ENCODE measurements at places on chromosomes 11 and 22.

GRCh38 chr22:38733329-38733723 lies 22.5 kb downstream of the SUN2 start:
- DNase-seq = no peak

DNA sequence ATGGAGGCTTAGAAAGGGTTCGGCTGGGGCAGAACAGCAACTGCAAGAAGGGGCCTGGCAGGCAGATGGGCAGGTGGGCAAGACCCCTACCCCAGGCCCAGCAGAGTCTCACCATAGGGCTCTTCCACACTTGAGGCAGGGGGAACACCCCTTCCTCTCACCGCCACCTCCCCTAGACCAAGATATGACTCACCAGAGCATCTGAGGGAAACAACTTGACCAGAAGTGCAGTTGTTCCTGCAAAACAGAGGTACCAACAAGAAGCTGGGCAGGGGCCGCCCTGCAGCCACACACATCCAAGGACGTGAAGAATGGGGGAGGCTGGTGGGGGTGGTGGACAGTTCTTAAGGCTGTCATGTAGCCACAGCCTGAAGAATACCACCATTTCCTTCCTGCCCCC lies 10.9 kb downstream of the TMPRSS5 start:
- no peak for DNase-seq

GRCh38 chr11:69879729-69880005 lies 60.5 kb upstream of the FGF3 start:
- DNase-seq = no peak

GRCh38 chr22:47355776-47356510 lies 593.5 kb downstream of the TBC1D22A start:
- no peak for DNase-seq

- no peak for DNase-seq
These were observed 39.1 kb upstream of the LIPT2 start for GRCh38 chr11:74532501-74533246.

DNA sequence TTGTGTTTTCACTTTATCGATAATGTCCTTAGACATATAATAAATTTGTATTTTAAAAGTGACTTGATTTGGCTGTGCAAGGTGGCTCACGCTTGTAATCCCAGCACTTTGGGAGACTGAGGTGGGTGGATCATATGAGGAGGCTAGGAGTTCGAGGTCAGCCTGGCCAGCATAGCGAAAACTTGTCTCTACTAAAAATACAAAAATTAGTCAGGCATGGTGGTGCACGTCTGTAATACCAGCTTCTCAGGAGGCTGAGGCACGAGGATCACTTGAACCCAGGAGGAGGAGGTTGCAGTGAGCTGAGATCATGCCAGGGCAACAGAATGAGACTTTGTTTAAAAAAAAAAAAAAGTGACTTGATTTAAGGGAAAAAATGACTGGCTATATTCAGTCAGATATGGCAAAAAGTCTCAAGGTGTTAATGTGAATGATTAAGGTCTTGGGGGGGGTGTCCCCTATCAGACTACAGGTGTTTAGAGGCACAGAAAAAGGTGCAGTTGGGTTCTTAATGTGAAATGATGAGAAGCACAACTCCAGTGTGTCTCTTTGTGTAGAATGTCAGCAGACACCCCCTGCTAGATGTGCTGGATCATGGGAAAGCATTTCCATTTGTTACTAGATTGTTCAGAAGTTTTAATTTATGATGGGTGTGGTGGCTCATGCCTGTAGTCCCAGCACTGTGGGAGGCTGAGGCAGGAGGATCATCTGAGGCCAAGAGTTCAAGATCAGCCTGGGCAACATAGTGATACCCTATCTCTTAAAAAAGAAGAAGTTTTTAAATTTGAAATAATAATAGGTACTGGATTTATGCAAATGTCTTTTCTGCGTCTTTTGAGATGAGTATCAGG lies 17.0 kb downstream of the NEAT1 start:
- DNase-seq = no peak

GRCh38 chr11:64642871-64643255 lies 51.8 kb downstream of the SLC22A12 start:
- no peak for DNase-seq

DNA sequence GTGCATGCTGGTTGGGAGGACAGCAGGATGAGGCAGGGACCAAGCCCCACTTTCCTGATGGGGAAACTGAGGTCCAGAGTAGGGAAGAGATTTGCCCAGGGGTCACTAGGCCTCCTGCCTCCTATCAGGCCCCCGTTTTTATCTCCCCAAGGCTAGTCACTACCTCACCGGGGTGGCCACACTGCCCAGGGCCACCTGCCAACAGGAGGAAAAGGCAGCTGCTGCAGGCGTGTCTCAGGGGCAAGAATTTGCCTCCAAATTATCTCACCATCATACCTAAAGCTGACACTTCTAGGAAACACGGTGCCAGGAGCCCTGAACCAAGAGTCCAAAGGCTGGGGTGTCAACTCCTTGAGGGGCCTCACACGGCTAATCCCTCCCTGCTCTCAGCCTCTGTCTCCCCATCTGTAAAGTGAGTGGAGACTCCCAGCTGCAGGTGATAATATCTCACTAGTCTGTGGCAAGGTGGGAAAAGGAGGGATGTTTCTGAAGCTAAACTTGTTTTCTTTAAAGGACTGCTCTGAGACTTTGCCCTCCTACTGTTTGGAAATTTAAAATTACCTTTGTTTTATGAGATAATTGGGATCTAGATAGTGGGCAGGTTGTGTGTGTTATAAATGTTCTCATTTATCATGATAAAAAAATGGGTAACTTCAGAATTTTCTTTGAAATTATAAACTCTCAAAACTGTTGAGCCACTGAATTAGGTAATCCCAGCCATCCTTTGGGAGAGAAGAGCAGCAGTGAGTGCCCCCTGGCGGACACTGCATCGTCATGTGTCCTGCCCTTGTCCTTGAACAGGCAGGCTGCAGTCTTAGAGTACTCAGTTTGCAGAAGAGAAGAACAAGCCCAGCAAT lies 60.0 kb downstream of the MYO7A start:
- DNase-seq = peak; percentile 15

DNA sequence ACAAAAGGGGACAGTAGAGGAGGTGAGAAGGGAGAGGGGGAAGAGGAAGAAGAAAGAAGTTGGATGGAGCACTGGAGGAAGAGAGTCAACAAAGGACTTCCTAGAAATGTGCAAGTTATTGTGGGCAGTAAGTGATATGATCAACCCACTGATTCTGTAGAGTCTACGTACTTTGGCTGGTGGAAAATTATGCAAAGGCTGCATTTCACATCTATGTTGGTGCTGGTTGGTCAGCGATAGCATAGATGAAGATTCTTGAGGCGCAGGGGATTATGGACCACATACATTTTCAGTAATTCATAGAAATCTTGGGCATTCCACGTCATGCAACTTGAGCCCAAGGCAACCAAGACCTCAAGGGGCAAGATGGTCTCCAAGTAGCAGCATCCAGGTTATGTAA lies 12.6 kb upstream of the BIRC3 start:
- no peak for DNase-seq

- no peak for DNase-seq
These were observed 4.7 kb downstream of the LTBP3 start for GRCh38 chr11:65553301-65554001.

DNA sequence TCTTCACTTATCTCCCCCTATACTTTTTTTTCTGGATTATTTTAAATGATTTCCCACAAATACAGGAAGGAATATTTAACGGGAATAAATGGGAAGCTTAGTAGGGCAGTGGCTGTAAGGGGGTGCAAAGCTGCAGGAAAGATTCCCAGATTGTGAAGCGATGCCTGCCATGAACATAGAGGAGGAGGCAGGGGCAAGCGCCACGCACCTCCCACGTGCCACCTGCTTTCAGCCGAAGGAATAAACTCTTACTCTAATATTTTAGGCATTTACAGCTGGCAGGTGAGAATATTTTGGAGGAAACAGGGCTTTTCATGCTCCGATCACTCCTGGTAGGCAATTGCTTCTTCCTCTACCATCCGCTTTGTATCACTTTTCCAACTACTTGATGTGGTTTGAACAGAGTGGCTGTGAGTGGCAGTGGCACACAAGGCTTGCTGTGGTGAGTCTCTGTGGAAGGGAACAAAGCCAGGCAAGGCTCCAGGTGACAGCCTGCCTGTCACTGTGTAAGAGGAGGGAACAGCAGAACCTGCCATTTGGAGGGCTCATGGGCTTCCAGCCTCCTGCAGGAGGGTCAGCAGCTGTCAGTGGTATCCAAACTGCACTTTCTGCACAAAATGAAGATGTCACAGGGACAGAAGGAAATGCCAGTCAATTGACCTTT lies 54.5 kb upstream of the PLET1 start:
- DNase-seq = no peak

GRCh38 chr11:29405305-29405704 lies 611.5 kb downstream of the KCNA4 start:
- DNase-seq = no peak

DNA sequence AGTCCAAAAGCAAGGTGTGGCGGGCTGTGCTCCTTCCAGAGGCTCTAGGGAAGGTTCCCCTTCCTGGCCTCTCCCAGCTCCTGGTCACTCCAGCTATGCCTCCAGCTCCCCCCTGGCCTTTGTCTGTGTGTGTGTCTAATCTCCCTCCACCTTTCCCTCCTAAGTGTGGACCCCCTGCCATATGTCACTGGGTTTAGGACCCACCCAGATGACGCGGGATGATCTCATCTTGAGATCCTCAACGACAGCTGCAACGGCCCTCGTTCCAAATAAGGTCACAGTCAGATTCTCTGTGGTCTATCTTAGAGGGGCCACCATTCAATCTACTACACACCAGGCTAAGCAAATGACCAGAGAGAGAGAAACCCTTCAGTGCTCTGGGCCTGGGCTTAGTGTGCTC lies 107.9 kb downstream of the ARHGAP8 start:
- DNase-seq = no peak

- DNase-seq = no peak
These were observed 3.1 kb downstream of the VEGFB start for GRCh38 chr11:64237484-64237951.

GRCh38 chr11:114346709-114347141 lies 50.5 kb downstream of the NNMT start:
- no peak for DNase-seq

DNA sequence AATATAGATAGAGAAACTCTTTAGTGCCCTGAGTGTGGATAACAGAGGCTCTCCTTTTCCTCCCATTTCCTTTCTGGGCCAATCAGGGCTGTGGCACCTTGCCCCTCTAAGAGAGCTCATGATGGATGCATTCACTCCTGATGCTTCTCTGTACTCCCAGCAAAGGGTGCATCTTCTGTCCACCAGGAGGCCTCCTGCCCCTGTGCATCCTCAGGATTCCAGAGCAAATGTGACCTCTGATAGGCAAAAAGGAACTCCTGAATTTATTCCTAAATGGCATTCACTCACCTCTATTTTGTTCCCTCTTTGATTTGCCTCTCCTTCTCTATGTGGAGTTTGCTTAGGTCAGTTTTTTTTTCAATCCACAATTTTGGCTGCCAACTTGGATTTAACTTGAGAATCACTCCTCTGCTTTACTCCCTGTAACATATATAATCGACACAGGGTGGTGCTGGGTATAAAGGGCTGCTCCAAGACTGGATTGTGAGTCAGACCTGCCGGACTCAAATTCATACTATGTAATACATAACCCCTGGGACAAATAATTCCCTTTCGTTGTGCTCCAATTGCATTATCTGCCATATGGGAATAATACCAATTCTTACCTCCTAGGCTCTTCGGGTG lies 1.1 kb upstream of the MRGPRX4 start:
- no peak for DNase-seq

- no peak for DNase-seq
These were observed 35.0 kb downstream of the BBOX1 start for GRCh38 chr11:27075655-27076054.

GRCh38 chr11:623999-624704 lies 603 bp downstream of the CDHR5 start:
- DNase-seq = no peak

DNA sequence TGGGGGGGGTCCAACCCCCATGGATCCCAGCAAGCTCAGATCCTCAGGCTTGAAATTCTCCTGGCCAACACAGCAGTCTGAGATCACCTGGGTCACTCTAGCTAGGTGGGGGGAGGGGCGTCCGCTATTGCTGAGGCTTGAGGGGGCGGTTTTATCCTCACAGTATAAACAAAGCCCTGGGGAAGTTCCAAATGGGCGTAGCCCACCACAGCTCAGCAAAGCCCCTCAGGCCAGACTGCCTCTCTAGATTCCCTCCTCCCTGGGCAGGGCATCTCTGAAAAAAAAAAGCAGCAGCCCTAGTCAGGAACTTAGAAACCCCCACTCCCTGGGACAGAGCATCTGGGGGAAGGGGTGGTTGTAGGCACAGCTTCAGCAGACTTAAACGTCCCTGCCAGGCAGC lies 16.7 kb downstream of the TRPC6 start:
- DNase-seq = no peak

DNA sequence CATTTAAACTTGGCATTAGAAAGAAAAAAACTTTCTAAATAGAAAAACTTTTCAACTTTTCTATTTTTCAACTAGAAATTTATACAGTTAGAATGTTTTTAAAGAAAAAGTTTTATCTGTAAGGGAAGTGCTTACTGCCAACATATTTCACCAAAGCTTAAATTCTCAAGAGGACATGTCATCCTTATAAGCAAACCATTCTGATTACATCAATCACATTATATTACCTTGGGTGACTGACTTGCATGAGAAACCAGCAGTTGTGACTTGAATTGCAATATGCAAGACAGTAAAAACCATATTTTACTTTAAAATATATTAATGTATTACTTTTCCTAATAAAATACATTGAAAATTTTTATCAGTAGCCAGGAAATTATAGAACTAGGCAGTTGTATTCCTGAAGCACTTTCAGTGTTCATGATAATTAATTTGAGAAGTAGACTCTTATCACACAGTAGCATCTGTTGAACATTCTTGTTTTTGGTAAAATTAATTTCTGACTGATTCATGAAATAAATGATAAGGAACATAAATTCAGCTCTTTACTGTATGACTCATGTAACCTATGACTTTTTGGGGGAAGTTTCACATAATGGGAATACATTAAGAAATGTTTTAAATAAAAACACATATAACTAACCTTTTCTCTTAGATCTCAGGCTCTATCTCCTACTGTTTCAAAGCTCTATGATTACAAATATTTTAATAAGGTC lies 345.0 kb upstream of the CCDC179 start:
- DNase-seq = no peak

DNA sequence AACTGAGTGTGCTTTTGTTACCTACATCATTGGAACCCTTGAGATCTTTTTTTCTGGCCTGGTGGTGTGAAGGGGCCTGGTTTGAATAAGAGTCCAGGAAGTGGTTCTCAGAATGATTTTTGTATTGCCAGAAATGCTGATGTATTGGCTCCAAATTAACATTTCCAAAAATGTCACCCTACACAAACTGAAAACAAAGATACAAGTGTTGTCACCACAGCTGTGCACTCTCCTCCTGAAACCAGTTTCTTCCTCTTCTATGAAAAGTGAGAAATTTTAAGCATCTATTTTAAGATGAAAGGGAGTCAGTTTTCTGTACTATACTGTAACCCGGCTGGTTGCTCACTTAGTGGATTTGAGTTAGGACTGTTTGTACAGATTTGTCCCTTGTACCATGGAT lies 218.8 kb downstream of the PGR start:
- DNase-seq = no peak

GRCh38 chr22:24002851-24003250 lies 2.4 kb downstream of the GSTT4 start:
- no peak for DNase-seq

All from fibroblast of skin of left biceps (primary cell).